A549 treated with Mapracorat at 1 μM for 4 hours (cell line): ENCODE measurements at places on chromosomes 16 and 17. TPM values are rescaled to one million over a fixed set of nuclear protein-coding genes. Genes with fewer than 3 reads are reported as not detected.

The TAC4 gene
- not detected in 5 replicates for total RNA-seq

The FBXW10B gene
- total RNA-seq = 1.4 to 4.6 TPM (median 2.3 TPM) in 5 replicates

The TEX19 gene
- total RNA-seq = 0.26 to 0.51 TPM (median 0.39 TPM) in 5 replicates

The TOP2A gene
- total RNA-seq = 192 to 232 TPM (median 208 TPM) in 5 replicates
